Stimulated activated CD8-positive, alpha-beta memory T cell treated with anti-CD3 and anti-CD28 coated beads, Interleukin-4, amount 100 ng/mL, for 4 hours (primary cell): ENCODE measurements at places on chromosomes 4 and X.

DNA sequence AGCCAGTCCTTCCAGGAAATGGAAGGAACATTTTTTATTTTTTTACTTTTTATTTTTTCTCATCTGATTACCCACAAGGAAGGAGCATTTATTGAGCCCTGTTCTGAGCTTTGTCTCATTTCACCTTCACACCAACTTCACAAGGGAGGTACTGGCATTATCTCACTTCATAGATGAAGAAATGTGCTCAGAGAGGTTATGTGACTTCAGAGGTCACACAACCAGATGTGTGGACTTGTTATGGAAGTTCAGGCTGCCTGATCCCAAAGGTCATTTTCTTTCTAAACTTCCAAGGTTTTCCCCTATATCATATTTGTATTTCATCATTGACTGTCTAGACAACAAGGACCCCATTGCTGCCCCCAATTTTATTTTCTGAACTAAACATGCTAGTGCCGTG lies 160.3 kb downstream of the DCLK2 start:
- no peak for DNase-seq

GRCh38 chr4:147994076-147994475 lies 262.2 kb downstream of the ARHGAP10 start:
- no peak for DNase-seq

DNA sequence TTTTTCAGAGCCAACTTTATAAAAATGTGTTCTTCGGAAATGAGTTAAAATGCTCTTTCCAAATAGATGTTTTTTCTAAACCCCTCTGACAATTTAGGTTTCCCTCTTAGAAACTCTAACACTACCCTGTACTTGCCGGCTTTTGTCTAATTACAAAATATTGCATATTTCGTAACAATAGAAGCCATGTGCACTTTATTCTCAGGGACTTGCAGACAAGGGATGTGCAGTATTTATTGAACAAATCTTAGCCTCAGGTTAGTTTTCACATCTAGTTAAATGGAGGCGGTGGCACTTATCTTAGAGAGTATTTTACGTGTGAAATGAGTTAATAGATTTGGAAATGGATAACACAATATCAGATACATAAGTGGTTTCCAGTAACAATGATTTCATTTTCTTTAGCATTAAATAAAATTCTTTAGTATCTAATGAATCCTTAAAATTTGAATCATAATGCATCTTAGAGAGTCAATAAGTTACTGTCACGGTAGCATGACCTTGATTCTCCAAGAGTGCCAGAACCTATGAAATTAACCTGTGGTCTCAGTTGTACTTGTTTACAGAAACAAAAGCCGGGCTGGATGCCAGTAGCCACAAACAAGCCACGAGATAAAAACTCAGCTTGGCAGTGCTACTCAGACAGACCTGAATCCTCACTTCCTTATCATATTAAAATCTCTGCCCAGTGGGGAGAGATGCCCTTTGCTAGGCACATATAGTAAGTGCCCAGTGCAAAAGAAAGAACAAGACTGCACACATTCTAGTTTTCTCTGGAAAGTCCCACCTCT lies 772 bp upstream of the PABPC4L start:
- DNase-seq = no peak

DNA sequence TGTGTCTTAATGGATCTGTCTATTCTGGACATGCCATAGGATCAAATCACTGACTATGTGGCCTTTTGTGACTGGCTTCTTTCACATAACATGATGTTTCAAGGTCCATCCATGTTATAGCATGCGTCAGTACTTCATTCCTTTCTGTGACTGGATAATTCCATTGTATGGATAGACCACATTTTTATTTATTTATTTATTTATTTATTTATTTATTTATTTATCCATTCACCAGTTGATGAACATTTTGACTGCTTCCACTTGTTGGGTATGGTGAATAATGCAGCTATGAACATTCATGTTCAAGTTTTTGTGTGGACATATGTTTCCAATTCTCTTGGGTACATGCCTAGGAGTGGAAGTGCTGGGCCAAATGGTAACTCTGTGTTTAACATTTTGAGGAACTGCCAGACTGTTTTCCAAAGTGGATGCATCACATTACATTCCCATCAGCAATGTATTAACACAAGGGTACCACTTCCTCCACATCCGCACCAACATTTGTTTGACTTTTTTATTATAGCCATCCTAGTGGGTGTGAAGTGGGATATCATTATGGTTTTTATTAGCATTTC lies 14.0 kb downstream of the RTL5 start:
- no peak for DNase-seq

DNA sequence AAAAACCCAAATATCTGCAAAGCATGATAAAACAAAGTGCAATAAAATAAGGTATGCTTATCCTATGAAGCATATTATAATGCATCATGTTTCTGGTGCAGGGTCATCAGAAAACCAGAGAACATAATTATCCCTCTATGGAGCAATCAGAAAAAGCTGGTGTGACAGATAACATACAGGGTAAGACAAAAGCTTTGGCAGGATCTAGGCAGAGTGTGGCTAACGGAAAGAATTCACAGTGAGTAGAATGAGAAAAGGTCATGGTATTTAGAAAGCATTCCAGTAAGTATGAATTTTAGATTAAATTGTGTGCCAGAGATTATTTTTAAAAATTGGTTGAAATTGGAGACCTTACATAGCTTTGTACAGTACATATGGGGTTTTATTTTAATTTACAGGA lies 29.0 kb upstream of the UGT2B4 start:
- no peak for DNase-seq

- DNase-seq = peak; percentile 30
Measured at GRCh38 chr4:36243355-36244256, 708 bp downstream of the ARAP2 start.

- DNase-seq = no peak
Measured at GRCh38 chrX:53281321-53281822, at the start of gene IQSEC2. IQSEC2 (minus strand) TSS chrX:53281584.

DNA sequence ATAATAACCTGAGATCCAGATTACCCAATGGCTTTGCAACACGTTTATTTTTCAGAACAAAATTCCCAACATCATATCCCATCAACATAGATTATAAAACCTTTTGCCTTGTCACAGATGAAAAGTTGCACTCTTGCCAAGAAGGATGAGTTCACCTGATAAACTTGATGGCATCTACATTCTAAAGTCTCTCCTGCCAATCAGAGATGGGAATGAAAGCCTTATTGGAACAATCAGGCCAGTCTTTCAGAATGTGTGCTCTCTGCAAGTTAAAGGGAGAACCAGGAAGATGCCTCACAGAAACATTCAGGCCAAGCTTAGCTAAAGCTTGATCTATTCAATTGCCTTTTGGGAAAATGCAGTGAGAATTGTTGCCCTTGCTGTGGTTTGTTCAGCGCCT lies 1.3 kb downstream of the LPAR4 start:
- no peak for DNase-seq

DNA sequence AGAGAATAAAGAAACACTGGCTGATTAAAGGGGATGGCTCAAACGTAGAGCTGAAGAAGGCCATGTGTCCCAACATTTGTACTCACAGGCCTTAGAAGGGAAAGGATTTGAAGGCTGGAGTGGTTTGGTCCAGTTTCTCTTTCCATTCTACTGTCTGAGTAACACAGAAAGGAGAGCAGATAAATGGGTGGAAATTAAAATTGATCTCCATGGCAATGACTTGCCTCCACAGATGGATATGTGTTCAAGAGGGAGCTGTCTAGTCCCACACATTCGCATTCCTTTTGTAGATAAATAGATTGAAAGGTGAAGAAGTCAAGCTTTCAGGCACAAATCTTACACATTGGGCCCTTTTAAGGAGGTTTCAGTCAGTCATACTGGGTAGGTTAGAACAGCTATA lies 74.6 kb downstream of the DOCK11 start:
- no peak for DNase-seq

DNA sequence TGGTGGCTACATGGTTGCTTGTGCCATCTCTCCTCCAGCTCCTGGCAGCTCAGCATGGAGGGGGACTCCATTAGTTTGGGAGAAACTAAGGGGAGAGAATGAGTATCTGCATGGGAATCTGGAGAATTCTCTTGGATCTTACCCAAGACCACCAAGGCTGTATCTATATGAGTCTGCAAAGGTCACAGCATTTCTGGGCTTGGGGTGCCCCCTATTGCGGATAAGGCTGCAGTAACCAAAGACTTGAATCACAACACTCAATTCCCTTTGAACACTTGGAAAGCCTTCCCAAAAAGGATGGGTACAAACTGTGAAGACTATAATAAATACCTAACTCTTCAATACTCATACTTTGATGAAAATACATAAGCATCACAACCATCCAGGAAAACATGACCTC lies 623.5 kb upstream of the NR3C2 start:
- DNase-seq = no peak

DNA sequence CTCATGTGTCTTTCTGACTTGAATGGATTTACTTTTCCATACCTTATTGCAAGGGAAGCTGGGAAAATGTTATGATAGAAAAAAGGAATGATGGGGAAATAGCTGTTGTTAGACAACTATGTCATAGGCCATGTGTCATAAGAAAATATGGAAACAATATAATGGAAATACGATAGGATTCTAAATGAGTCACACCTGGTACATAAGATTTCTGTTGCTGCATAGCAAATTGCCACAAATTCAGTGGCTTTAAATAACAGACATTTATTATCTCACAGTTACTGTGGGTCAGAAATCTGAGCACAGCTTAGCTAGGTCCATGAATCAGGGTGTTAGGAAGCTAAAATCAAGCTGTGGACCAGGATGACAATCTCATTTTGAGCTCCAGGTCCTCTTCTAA lies 44.6 kb upstream of the ANKRD50 start:
- no peak for DNase-seq

GRCh38 chrX:124605511-124605910 lies 259.1 kb downstream of the SH2D1A start:
- no peak for DNase-seq

DNA sequence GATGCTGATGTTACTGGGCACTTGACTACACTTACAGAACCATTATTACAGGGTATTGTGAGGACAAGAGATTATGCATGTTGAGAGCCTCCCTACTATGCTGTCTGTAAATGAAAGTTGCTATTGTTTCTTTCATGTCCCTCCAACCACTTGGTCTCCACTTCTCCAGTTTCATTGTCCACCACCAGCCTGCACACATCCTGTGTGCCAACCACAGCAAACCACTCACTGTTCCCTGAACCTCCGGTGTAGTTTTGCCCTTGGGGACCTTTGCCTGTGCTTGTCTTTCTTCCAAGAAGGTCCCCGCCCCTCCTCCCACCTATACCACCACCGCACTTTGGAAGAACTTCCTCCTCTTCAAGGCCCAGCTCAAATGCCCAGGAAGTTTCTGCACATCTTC lies 43.1 kb upstream of the AFF2 start:
- DNase-seq = no peak
